Mesothelial cell of epicardium (in vitro differentiated cells): ENCODE measurements at places on chromosomes 12 and 14. TPM values are rescaled to one million over a fixed set of nuclear protein-coding genes. Genes with fewer than 3 reads are reported as not detected.

DNA sequence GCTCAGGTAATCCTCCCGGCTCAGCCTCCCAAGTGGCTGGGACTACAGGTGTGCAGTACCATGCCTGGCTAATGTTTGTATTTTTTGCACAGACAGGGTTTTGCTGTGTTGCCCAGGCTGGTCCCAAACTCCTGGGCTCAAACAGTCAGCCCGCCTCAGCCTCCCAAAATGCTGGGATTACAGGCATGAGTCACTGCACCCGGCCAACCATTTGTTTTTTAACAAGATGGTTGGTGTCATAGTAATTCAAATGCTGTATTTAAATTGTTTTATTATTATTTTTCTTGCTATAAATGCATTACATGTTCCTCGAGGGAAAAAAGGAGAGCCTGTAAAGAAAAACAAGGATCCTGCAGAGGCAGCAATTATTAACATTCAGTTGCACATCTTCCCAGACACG, 83.9 kb downstream of the EP400 start:
- no peak for DNase-seq

GRCh38 chr12:121797937-121798786, 4.7 kb upstream of the RHOF start:
- no peak for DNase-seq

PTPRQ gene
- total RNA-seq: 17.5 to 19.2 TPM (median 18.1 TPM) in 3 replicates

DNA sequence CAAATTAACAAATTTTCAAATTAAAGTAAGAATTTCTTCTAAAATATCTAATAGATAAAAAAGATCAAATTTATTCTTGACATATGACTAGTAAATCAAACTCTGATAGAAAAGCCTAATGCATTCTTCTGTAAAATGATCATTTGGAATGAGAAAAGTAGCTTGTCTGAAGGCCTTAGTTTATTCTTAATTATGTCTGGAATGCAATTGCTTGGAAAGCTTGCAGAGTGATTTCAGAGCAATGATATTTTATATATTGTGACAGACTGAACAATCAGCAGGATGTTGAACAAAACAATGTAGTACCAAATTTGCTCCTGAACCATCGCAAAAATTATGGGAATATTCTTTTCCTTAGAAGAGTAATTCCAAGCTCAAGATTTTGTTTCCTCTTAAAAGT, 789.6 kb upstream of the NOVA1 start:
- DNase-seq: no peak

GRCh38 chr12:116456330-116457082, 102.7 kb upstream of the MAP1LC3B2 start:
- DNase-seq: no peak

- no peak for DNase-seq
Measured at GRCh38 chr12:62621101-62621638, 154.5 kb downstream of the MON2 start.

- no peak for DNase-seq
Measured at GRCh38 chr14:23469906-23470403, 452 bp downstream of the NGDN start.

DNA sequence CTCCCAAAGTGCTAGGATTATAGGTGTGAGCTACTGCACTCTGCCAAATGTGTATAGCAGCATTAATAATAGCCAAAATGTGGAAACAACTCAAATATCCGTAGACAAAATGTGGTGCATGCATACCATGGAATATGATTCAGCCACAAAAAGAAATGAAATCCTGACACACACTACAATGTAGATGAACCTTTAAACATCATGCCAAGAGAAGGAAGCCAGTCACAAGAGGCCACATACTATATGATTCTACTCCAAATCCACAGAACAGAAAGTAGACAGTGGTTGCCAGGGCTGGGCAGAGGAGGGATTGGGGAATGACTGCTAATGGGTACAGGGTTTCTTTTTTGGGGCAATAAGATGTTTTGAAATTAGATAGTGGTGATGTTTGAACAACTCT, 7.7 kb upstream of the TMED2 start:
- no peak for DNase-seq

DNA sequence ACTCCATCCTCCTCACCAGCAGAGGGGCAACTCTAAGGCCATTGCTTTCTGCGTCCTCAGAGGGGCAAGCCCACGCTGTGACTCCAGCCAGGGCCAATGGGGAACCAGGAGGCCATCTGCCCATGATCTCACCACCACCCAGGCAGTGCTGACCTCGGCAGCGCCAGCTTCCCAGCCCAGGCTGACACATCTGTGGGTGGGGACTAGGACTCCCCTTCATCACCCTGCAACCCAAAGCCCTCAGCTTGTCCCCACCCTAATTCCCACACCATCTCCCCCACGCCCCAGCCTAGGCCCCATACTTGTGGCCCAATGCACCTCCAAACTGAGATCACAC, 58.6 kb downstream of the VWF start:
- no peak for DNase-seq

DNA sequence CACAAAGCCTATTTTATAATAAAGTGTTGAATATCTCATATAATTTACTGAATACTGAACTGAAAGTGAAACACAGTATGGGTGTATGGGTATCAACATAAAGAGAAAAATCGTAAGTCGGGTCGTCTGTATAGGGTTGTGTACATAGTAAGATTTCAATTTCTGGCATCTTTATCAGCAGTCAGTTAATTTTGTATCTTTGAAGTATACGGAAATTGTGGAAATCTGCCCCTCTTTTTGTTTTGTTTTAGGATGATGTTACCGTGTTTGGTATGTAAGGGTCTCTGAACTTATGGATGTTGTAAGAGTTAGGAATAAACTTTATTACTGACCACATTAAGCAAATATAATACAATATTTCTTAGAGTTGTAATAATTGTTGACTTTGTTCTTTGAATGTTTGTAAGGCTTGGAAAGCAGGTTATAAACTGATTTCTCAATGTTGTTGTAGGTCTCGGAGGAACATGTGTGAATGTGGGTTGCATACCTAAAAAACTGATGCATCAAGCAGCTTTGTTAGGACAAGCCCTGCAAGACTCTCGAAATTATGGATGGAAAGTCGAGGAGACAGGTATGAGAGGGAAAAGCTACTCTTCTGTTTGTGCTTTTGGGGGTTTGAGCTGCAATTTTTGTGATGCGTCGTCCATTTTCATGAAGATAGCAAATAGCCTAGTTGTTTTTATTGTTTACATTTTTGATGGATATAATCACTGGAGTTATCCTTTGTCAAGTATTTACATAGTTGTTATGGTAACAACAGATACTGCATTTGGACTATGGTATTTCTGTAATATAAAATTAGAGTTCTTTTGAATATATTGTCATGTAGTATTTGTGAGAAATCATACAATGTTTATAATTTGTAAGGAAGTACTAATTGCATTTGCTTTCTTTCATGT, 12.0 kb downstream of the EID3 start:
- no peak for DNase-seq

DNA sequence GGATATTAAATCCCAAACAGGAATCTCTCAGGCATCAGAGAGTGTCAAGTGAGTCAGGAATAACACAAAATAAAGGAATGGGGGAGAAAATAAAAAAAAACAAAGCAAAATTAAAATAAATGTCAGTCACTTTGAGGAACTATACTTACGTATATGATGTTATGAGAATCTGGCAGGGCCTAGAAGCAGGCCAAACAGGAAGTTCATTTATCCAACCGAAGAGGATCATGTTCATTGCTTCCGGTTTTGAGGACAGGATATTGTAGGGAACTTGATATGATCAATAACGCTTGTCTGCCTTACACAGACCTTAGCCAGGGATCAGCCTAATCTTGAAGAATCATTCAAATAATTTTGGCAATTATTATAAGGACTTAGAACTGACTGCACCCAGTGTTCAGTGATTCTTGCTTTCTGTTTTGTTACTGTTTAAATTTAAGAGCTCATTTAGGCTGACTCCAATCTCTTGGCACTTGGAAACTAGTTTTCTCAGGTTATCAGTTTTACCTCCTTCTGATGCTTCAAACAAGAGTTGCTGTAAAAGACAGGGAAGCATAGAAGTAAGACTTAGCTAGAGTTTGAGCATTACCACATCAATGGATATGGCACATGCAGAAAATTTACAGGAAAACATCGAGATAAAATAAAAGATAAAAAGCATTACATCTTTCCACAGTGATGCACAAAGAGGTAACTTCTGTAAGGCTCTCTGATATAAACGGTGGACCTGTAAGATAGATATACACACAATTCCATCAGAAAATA, 53.4 kb downstream of the ZFC3H1 start:
- no peak for DNase-seq

TMPO gene
- 122 to 144 TPM (median 135 TPM) in 3 replicates for total RNA-seq

- peak; percentile 82 for DNase-seq
Measured at GRCh38 chr14:21106498-21107282, 5.8 kb downstream of the TMEM253 start.

DNA sequence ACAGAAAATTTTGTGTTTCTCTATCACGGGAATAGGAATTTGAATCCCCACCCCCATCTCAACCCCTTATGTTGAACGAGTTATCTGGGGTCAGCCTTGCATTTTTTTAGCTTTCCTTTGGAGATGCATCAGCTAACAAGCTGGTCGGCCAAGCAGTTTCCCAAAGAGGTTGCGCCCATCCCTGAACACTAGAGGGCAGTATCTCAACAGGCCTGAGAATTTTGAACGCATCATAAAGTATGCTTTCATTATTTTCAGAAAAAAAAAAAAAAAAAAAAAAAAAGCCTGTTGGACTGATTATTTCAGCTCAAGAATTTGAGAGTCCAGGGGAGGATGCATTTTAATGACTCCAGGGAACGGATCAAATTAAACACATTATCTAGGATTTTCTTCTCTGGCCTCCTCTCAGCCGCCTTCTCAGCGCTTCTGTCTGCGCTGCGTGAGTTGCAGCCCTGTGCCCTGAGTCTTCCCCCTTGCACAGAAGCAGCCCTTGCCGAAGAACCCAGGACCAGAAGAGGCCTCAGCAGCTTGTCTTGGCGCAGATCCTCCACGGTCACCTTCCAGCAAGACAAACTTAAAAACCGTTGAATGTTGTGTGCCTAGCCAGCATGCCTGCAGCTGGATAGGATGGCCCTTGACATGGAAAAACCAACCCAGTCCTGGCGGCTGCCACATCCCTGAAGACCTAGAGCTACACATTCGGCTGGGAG, 76.6 kb upstream of the GZMB start:
- DNase-seq: peak; percentile 68

DNA sequence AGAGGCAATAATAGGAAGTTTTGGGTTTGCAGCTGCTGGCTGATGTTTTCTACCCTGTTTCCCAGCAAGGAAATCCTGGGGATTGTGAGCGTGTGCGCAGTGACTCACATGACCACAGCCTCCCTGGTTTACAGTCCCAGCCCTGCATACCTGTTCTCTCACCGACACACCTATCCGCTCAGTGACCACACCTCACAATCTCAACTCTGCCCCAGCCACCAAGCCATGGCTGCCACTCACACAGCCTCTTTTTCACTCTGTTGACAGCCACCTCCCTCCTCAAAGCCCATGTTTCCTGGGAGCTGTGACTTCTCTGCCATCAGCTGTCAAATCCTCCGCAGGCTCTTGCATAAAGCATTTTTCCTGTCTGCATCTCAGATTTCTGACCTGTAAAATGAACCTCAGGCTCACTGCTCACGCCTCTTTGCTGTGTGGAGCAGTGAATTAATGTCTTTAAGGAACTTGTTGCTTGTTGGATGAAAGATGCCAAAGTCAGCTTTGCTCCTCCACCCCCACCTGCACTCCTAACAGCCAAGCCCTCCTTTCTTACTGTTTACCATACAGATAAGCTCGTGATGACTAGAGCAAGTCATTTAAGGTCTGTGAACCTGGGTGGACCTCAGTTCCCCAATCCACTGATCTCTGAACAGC, 43.5 kb downstream of the B4GALNT3 start:
- no peak for DNase-seq
